Thymus (tissue), 14 donors: ENCODE measurements at places on chromosomes 11 and 22. TPM values are rescaled to one million over a fixed set of nuclear protein-coding genes. Genes with fewer than 3 reads are reported as not detected.

The BBOX1 gene
- 0.42 TPM for total RNA-seq

The OR6Q1 gene
- total RNA-seq, result not detected

The APOA4 gene
- 1.7 TPM for total RNA-seq

The TRPM5 gene
- total RNA-seq, result 0.09 TPM

The TMPRSS13 gene
- 1.5 TPM for total RNA-seq

The VPS26B gene
- total RNA-seq, result 33.1 TPM

The ZBTB16 gene
- total RNA-seq, result 5.7 TPM

The MAPK1 gene
- 71.1 TPM for total RNA-seq

The HPX gene
- 0.38 TPM for total RNA-seq

The NDUFS8 gene
- 145 TPM for total RNA-seq

The TYMP gene
- 97.3 TPM for total RNA-seq

The CPT1B gene
- total RNA-seq, result 8.5 TPM

The SIK2 gene
- total RNA-seq, result 4.5 TPM

The OSBPL5 gene
- 42.3 TPM for total RNA-seq

The RASD2 gene
- 0.14 TPM for total RNA-seq

The CD3G gene
- total RNA-seq, result 227 TPM

The ESAM gene
- 3.6 TPM for total RNA-seq

The STK33 gene
- total RNA-seq, result 10.5 TPM

The SLC7A4 gene
- total RNA-seq, result 0.19 TPM

The EED gene
- total RNA-seq, result 23.8 TPM

The NOX4 gene
- total RNA-seq, result 0.80 TPM

The PGA5 gene
- total RNA-seq, result 0.19 TPM

The C11orf54 gene
- total RNA-seq, result 29.7 TPM

The CCDC87 gene
- 0.14 TPM for total RNA-seq

The TNNT3 gene
- 15.8 TPM for total RNA-seq

The PPFIA1 gene
- total RNA-seq, result 22.0 TPM

The BIRC3 gene
- total RNA-seq, result 63.6 TPM

The CARD18 gene
- total RNA-seq, result 0.28 TPM

The HEPN1 gene
- total RNA-seq, result not detected

The APOBEC3H gene
- 1.6 TPM for total RNA-seq

The PRAME gene
- total RNA-seq, result 1.1 TPM

The BATF2 gene
- total RNA-seq, result 0.90 TPM
